ENCODE measurements at places on chromosomes 11 and 22.

DNA sequence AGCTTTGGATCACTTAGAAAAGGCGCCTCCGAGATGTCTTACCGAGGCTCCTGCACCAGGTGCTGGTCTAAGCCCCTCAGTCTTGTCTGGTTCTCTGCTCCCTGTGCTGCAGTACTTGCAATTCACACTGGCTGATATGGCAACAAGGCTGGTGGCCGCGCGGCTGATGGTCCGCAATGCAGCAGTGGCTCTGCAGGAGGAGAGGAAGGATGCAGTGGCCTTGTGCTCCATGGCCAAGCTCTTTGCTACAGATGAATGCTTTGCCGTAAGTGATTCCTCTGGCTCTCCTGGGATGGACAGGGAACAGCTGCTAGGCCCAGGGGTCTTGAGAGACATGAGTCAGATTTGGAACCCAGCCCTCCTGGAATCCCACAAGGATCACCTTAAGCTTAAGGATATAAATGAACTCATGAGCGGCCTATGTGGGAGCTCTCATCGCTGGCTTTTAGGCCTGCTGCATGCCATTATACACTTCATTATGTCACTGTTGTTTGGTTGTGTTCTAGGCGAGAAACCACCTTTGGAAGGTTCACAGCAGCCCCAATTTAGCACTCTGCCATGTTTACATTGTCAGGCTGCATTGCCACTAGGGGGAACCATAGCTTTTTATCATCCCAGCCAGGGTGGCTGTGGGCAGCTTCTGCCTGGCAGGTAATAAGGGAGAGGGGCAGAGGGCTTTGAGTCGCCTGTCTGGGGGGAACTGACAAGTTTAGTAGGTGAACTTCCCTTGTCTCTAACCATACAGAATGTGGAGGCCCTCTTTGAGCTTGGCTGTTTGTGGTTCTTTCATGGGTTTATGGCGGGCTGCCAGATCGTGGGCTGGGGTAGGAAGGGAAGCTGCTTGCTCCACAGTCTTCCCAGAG is 8.5 kb downstream of the ACAD8 start:
- peak; percentile 73 for DNase-seq

DNA sequence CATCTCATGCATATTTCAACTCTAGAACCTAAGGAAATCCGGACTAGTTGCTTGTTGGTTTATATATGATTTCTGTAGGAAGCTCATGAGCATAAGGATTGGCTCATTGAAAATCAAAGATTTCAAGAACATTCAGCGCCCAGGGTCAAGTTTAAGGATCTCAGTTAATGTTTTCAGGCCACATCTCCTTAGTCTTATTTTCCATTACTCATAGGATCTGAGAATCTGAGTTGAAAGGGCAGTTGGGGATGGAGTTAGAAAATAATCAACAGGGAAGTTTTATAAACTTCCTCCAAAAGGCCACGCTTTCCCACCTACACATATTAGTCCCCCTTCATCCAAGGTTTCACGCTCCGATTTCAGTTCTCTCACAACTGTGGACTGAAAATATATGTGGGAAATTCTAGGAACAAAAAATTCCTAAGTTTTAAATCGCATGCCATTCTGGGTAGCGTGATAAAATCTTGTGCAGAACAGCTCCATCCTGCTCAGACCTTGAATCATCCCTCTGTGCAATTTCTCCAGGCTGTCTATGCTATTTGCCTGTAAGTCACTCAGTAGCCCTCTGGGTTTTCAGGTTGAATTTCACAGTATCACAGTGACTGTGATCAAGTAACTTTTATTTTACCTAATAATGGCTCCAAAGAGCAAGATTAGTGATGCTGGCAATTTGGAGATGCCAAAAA is 160.2 kb downstream of the KIRREL3 start:
- no peak for DNase-seq

- no peak for DNase-seq
These were observed 3.4 kb downstream of the TSPAN32 start for GRCh38 chr11:2305140-2305778.

- no peak for DNase-seq
These were observed 9.3 kb upstream of the NUP50 start for GRCh38 chr22:45154383-45154782.

DNA sequence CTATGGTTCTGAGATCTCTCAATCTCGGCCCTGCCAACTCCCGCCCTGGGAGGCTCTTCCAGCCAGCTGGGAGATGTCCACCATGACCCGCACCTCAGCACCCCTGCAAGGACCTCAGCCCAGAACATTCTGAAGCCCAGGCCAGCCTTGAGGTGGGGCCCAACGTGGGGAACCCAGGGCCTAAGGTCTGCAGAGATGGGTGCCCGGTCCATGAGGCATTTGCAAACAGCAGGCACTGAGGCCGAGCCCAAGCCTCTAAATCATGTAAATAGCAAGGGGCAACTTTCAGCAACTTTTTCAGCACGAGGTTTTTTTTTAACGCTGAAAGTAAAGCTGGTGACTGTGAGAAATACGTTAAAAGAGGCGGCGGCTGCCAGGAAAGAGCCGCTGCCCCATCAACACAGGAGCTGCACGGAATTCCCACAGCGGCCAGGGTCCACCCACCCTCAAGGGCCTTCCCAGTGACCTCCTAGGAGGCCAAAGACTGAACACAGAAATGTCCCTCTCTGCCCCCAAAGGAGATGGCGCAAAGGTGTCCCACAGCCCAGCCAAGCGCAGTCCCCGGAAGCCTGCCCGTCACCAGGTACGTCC is 46.9 kb downstream of the BRD1 start:
- no peak for DNase-seq

GRCh38 chr11:111162305-111162704 is 83.2 kb upstream of the POU2AF2 start:
- DNase-seq, result no peak

GRCh38 chr22:44025171-44026065 is 1.3 kb downstream of the PARVB start:
- no peak for DNase-seq

GRCh38 chr11:15309296-15309695 is 194.6 kb downstream of the INSC start:
- no peak for DNase-seq

DNA sequence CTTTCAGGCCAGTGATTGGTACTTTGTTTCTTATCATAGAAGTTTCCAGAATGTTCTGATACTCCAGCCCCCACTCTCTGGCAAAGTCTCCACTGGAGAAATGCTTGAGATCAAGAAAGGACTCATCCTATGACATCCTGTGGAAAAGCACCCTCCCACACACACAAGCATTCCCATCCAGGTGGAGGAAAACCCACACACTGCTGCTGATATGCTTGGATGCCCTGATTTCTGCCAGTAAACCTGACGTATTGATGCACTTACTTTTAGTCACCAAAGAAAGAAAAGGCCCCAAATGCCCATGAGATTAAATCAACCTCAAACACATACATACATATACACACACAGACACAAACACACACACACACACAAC is 9.2 kb upstream of the SLC5A12 start:
- no peak for DNase-seq

- DNase-seq, result no peak
These were observed 2.0 kb downstream of the SYNGR1 start for GRCh38 chr22:39351689-39352214.

DNA sequence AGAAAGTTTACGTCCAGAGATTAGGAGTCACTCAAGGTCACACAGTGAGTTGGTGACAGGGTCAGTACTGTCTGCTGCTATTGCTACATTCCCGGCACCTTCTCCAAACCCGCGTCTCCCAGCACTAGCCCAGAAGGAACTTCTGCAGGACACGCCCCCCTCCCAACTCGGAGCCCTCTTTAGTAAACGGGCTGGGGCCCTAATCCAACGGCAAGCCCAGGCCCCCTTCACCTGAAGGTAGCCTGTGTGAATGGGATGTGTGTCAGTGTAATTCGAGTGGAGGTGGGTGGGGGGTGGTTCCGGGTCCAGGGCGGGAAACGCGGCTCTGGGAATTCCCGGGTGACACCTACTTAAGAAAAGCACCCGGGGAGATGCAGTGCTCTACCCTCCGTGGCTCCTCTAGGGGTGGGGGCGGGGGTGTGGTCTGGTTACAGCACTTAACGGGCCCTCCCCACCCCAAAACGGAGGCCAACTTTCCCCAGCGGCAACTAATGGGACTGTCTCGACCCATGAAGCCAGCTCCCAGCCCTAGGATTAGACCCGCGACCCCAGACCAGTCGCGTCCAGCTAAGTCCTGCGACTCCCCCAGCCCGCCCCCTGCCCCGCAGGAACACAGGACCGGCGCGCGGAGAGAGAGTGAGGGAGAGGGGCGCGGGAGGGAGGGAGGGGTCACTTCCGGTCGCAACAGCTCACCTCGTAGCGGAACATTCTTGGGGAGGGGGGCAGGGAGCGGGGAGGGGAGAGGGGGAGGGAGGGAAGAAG is 468 bp downstream of the PATL1 start:
- peak; percentile 21 for DNase-seq

GRCh38 chr11:36238036-36238631 is 51.1 kb downstream of the COMMD9 start:
- DNase-seq, result no peak

GRCh38 chr11:119741369-119742262 is 12.6 kb upstream of the NECTIN1 start:
- DNase-seq, result no peak

GRCh38 chr11:12435264-12435663 is 57.9 kb downstream of the PARVA start:
- DNase-seq, result no peak

DNA sequence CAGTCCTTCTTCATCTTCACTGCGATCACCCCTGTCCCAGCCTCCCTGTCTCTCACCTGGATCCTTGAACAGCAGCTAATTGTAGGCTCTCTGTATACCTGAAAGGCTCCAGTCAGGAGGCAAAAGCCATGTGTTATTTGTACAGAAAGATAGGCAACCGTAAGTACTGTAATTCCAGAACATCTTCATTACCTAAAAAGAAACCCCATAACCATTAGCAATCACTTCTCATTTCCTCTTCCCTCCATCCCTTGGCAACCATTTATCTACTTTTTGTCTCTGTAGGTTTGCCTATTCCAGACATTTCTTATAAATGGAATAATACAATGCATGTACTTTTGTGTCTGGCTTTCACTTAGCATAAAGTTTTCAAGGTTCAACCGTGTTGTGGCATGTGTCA is 17.8 kb downstream of the NAGA start:
- DNase-seq, result no peak

- no peak for DNase-seq
These were observed 10.1 kb downstream of the PATE2 start for GRCh38 chr11:125768336-125769046.

GRCh38 chr11:68044145-68044813 is 5.5 kb downstream of the TCIRG1 start:
- no peak for DNase-seq

GRCh38 chr11:60974726-60975125 is 3.2 kb downstream of the CD6 start:
- DNase-seq, result no peak

- DNase-seq, result no peak
These were observed 38.5 kb upstream of the NAV2 start for GRCh38 chr11:19673924-19674729.

GRCh38 chr11:62461740-62462507 is 43.1 kb downstream of the SCGB1A1 start:
- no peak for DNase-seq

GRCh38 chr22:19232623-19233022 is 54.1 kb upstream of the SLC25A1 start:
- DNase-seq, result no peak

DNA sequence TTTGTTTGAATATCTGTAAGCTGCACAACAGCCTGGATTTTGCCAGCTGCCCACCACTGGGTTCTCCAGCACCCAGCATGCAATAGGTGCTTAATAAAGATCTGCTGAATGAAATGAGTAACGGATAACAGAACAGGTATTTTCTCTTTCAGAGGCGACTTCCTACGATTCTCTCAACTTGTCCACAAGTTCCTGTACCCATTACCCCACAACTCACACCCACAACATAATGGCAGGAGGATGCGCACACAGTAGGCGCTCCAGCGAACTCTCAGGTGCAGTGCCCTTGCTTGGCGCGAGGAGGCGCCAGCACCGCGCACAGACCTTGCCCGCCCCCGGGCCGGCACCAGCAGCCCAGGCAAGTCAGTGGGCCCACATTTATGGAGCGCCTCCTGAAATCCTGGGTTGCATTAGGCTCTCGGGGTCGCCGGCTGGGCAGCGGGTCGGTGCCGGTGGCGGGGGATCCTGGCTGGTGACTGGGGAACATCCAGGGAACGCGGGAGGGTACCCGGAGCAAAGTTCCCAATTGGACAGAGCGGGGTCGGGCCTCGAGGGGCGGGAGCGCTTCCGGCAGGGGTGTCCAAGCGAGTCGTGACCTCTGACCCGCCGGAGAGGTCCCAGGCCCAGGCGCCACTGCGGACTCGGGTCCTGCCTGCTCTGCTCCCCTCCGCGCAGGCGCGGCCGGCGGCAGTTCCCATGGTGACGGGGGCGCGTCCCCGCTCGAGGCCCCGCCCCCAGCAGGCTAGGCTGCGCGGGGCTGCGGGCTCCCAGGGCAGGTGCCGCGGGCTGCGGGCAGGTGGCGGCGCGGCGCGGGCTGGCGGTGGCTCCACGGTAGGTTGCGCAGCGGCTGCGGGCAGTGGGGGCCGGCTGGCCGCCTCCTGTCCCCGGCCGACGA is at the start of gene KIAA1671:
Gene KIAA1671 (plus strand): TSS at position 775 of the 895 bp plus-strand sequence. CDS start 75,284 bp downstream, outside the sequence.
- DNase-seq, result peak; percentile 93

- DNase-seq, result no peak
These were observed 47.5 kb upstream of the TTLL12 start for GRCh38 chr22:43234264-43234988.

DNA sequence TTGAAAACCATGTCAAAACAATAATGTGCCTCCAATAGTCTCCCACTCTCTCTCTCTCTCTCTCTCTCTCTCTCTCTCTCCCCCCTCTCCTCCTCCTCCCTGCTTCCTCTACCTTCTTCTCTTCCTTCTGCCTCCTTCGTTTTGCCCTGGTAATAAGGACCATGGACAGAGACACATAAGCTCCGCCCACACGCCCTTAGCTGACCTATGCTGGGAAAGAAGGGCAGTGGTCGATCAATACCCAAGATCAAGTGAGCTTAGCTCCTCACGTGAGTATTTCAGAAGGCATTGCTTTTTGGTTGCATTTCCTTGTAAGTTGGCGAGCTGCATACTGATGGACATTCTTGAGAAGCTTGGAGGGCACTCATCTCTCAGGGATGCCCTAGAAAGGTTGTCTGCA is 194.8 kb downstream of the MIAT start:
- no peak for DNase-seq

GRCh38 chr11:61922539-61922938 is 5.2 kb upstream of the RAB3IL1 start:
- DNase-seq, result no peak
